Activated naive CD8-positive, alpha-beta T cell treated with anti-CD3 and anti-CD28 coated beads for 36 hours (primary cell): ENCODE measurements at places on chromosomes 16 and 17. TPM values are rescaled to one million over a fixed set of nuclear protein-coding genes. Genes with fewer than 3 reads are reported as not detected.

Gene ANKRD40CL
- total RNA-seq: not detected

DNA sequence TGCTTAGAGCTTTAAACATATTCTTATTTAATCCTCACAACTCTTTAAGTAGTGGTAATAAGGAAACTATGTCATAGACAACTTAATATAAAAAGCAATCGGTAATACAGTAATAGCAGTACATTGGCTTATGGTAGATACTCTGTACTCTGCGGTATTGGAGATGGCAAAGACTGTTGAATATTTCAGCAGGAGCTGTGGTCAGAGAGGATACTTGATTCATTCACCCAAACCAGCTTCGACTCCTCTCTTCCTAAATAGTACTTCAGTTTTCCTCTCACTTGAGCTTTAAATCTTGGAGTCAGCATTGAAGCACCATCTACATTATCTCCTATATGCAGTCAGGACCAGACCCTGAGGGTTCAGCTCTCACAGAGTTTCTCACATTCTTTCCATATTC lies 169.3 kb downstream of the CYB561 start:
- DNase-seq: no peak
- H3K36me3 ChIP-seq: peaks cover 12% of the 10 kb centered on the region
- H3K27ac ChIP-seq: no peak overlapping the region
- H3K4me3 ChIP-seq: no peak overlapping the region
- peaks cover 26% of the 10 kb centered on the region for H3K4me1 ChIP-seq
- no peaks in the 10 kb centered on the region for H3K27me3 ChIP-seq

Gene FAM20A
- not detected for total RNA-seq

DNA sequence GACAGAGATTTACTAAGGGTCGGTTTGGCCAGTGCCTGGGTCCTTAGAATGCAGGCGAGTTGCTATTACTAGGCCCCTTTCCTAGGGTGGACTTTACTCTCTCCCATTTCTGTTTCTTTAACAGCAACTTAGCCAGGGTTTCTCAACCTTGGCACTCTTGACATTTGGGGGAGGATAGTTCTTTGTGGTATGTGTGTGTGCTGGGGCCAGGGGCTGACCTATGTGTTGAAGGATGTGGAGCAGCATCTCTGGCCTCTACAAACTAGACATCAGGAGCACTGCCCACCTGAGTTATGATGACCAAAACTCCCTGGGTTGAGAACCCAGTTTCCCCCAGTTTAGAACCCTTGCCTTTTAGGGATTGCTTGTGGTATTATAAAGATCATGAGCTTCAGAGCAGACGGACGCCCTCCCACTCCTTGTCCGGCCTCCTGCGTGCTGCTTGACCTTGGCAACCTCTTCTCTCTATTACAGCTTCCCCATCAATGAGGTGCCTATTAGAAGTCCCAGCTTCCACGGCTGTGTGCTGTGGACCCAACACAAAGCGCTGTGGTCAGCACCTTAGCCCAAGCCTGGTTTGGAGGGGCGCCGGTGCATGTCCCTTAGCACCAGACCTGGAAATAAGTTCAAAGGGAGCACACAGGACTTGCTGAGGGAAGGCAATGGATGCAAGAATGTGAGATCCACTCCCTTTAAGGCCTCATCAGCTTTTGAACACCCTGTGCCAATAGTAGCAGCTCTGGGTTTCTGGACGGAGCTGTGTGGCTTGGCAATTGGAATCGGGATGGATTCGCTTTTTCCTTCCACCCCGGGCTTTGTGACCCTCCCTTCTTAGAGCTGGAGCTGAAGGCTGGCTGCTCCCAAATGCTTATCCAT lies 239.2 kb upstream of the MAF start:
- H3K4me3 ChIP-seq: no peak overlapping the region
- H3K36me3 ChIP-seq: no peaks in the 10 kb centered on the region
- no peak overlapping the region for H3K27ac ChIP-seq
- peaks cover 7% of the 10 kb centered on the region for H3K4me1 ChIP-seq
- no peaks in the 10 kb centered on the region for H3K27me3 ChIP-seq

Gene PRSS8
- not detected for total RNA-seq

Gene TEKT1
- not detected for total RNA-seq

DNA sequence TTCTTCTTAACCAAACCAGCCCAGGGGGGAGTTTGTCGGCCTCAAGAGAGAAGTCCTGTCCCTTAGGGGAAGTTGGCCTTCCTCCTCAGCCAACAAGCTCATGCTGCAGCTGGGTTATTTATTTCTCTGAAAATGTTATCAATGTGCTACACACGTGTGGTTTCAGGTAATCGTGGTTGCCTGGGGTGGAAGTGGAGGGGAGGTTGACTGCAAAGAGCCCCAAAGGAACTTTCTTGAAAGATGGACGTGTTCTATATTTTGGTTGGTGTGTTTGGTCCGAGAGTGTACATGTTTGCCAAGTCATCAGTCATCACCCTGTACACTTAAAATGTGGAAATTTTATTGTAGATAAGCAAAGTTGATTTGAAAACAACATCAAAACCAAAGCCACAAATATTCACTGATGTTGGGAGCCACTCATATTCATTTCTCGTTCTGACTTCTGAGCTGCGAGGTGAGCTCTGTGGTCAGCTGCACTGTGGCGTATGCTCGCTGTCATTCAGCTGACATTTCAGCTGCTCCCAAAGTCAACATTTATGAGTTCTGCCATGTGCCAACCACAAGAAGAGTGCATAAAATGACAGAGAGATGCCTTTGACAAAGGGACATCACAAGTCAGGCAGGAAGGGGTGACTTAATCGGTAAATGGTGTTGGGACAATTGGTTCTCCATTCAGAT lies 26.5 kb upstream of the ADGRG1 start:
- peak overlapping the region; percentile 97 for H3K27ac ChIP-seq
- peak; percentile 81 for DNase-seq
- peak overlapping the region; percentile 55 for H3K4me3 ChIP-seq
- H3K27me3 ChIP-seq: no peaks in the 10 kb centered on the region

DNA sequence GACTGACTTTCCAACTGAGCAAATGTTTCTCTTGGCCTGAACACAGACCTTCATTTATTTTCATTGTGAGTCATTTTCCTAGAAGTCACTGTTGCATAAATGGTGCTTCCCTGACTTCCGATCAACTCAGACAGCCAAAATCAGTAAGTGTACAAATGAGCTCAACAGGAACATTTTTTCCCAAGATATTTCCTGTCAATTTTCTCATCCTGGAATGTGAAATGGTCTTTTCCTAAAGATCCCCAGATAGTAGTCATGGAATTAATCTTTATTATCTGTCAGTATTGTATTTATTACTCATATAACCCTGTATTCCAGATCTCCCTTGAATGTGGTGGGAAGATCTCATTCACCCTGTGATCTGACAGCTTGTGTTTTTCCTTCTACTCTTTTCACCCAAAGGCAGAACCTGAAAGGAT lies 360.3 kb upstream of the KIF2B start:
- H3K27me3 ChIP-seq: no peaks in the 10 kb centered on the region
- no peaks in the 10 kb centered on the region for H3K36me3 ChIP-seq
- no peak overlapping the region for H3K4me3 ChIP-seq
- H3K27ac ChIP-seq: no peak overlapping the region
- no peaks in the 10 kb centered on the region for H3K4me1 ChIP-seq

GRCh38 chr16:21283521-21284289 lies 5.6 kb upstream of the CRYM start:
- H3K4me3 ChIP-seq: peak overlapping the region; percentile 41
- peaks cover 81% of the 10 kb centered on the region for H3K27me3 ChIP-seq
- peak; percentile 15 for DNase-seq
- no peaks in the 10 kb centered on the region for H3K4me1 ChIP-seq

DNA sequence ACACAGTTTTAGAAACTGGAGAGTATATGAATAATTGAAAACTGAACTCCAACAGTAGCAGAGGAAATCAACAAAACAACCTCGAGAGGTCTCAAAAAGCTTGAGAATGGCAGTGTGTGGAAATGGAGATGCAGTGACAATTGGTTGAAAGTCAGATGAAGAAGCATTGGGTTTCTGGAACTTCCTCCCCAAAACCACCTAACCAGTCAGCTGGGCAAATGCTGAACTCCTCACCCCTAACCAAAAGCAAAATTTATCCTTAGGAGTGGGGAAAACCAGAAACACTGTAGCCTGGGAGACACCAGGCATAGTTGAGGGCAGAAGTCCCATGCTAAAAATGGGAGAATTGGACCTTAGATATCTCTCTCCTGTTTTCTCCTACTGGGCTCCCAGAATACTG lies 109.9 kb downstream of the TANC2 start:
- no peaks in the 10 kb centered on the region for H3K27me3 ChIP-seq
- no peak overlapping the region for H3K27ac ChIP-seq
- DNase-seq: no peak
- H3K4me3 ChIP-seq: no peak overlapping the region

- H3K27ac ChIP-seq: no peak overlapping the region
- no peaks in the 10 kb centered on the region for H3K27me3 ChIP-seq
- peaks cover 1% of the 10 kb centered on the region for H3K4me1 ChIP-seq
- H3K4me3 ChIP-seq: no peak overlapping the region
Observed at GRCh38 chr17:78674595-78675315, 97.6 kb upstream of the DNAH17 start.

DNA sequence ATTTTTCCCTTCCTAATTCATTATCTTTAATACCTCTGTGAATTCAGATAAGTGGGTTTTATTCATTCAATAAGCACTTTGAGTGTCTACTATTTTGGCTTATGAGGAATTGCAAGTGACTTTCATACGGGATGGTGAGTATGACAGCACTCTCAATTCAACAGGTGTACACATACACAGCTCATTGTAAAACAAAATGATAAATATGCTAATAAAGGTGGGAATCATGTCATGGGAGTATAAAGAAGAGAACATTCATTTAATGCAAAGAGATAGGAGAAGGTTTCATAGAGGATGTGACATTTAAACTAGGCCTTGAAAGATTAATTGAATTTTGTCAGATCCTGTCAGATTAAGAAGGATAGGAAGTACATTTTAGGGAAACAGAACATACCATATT lies 19.4 kb downstream of the NACA2 start:
- no peak overlapping the region for H3K27ac ChIP-seq
- no peaks in the 10 kb centered on the region for H3K36me3 ChIP-seq
- no peaks in the 10 kb centered on the region for H3K27me3 ChIP-seq
- H3K4me1 ChIP-seq: peaks cover 8% of the 10 kb centered on the region
- no peak for DNase-seq
- H3K4me3 ChIP-seq: no peak overlapping the region

Gene SPN
- total RNA-seq: 122 TPM

Gene TCAP
- total RNA-seq: 0.78 TPM

- H3K27ac ChIP-seq: no peak overlapping the region
- H3K4me3 ChIP-seq: no peak overlapping the region
- no peaks in the 10 kb centered on the region for H3K36me3 ChIP-seq
- DNase-seq: no peak
- H3K27me3 ChIP-seq: no peaks in the 10 kb centered on the region
Observed at GRCh38 chr16:52050418-52050817, 496.5 kb downstream of the TOX3 start.

- H3K36me3 ChIP-seq: no peaks in the 10 kb centered on the region
- no peak overlapping the region for H3K4me3 ChIP-seq
- peaks cover 8% of the 10 kb centered on the region for H3K27me3 ChIP-seq
Observed at GRCh38 chr17:33152783-33153182, 140.3 kb downstream of the ASIC2 start.

DNA sequence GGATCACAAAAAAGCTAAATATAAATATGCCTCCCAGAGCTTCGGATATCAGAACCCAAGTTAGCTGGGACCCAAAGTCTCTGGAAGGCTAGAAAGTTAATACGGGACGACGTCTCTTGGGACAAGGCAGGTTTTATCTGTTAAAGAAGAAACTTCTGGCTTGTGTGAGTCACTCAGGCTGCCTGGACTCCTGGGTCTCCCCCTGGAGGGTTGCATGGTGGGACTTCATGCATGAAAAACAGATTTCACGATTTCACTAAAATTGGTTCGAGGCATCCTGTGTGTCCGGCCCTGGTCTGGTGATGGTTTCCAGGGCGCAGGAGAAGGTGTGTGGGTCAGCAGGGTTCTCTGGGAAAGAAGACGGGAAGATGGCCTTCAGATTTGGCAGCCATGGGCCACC lies 47.0 kb downstream of the COX4I1 start:
- DNase-seq: no peak
- no peaks in the 10 kb centered on the region for H3K36me3 ChIP-seq
- peaks cover 15% of the 10 kb centered on the region for H3K4me1 ChIP-seq
- H3K27ac ChIP-seq: peak overlapping the region; percentile 19
- H3K4me3 ChIP-seq: no peak overlapping the region
- H3K27me3 ChIP-seq: peaks cover 26% of the 10 kb centered on the region

Gene DRC3
- total RNA-seq: 0.52 TPM

GRCh38 chr17:4777969-4778760 lies 6.5 kb downstream of the TM4SF5 start:
- H3K27me3 ChIP-seq: peaks cover 24% of the 10 kb centered on the region
- H3K4me1 ChIP-seq: no peaks in the 10 kb centered on the region
- no peaks in the 10 kb centered on the region for H3K36me3 ChIP-seq
- no peak overlapping the region for H3K27ac ChIP-seq
- H3K4me3 ChIP-seq: no peak overlapping the region

Gene PDE6G
- 9.1 TPM for total RNA-seq

Gene GHDC
- total RNA-seq: 13.6 TPM

DNA sequence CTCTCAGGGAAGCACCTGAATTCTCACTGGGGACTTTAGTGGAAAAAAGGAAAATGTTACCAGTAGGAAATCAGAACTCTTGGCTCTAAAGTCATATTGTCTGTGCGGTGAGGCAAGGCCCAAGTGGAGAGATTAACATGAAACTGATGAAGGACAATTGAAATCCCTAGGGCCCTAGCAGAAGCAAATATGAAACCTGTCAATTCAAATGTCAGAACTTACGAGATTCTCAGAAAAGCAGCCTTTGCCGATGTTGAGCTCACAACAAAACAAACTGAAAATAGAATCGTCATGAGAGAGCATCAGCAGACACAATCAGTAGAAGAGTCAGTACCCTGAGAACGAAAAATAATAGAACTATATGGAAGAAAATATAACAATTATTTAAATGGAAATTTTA lies 108.8 kb downstream of the ELAC2 start:
- H3K27me3 ChIP-seq: peaks cover 16% of the 10 kb centered on the region
- DNase-seq: no peak
- H3K36me3 ChIP-seq: no peaks in the 10 kb centered on the region
- no peak overlapping the region for H3K27ac ChIP-seq
- no peak overlapping the region for H3K4me3 ChIP-seq

- H3K36me3 ChIP-seq: peaks cover 5% of the 10 kb centered on the region
- H3K4me1 ChIP-seq: peaks cover 9% of the 10 kb centered on the region
- DNase-seq: no peak
- H3K27ac ChIP-seq: no peak overlapping the region
Observed at GRCh38 chr16:15874745-15875314, 13.6 kb downstream of the CEP20 start.

Gene NUDT21
- total RNA-seq: 319 TPM

Gene SLC4A1
- not detected for total RNA-seq
